IMR-90 (cell line): ENCODE measurements at places on chromosomes 7 and 10. TPM values are rescaled to one million over a fixed set of nuclear protein-coding genes. Genes with fewer than 3 reads are reported as not detected.

DNA sequence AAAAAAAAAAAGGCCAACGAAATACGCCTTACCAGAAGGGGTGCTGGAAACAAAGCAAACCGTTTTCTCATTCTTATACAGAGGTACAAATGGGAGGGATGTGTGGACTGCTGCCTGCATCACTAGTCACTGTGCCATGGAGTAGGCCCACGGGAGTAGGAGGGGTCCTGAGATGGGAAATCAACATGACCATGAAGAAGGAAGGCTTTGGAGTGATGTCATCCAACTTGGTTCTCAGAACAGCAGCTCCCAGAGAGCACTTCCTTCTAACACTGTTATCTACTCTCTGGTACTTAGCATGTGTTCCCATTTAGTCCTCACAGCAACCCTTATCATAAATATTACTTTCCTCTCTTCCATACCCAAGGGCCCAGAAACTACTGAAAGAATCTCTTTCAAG lies 60.0 kb upstream of the LRGUK start:
- no peak for DNase-seq
- no peaks in the 10 kb centered on the region for H3K27me3 ChIP-seq
- H3K4me1 ChIP-seq = no peaks in the 10 kb centered on the region

DNA sequence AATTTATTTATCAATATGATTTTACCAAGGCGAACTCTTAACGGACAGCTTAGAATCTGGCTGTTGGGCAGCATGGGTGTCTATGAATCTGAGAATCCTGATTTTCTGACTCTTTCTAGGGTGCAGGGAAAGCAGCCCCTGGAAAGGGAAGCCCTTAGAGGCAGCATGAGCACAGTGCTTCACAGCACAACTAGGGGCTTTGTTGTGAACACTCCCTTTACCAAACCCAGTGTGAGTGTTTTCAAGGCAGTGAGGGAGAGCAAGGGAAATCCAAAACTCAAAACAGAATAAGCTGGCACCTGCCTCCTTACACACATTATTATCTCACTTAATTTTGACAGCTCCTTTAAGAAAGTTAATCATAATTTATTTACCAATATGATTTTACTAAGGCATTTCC lies 116.3 kb upstream of the CSTF2T start:
- DNase-seq = no peak
- no peaks in the 10 kb centered on the region for H3K36me3 ChIP-seq
- H3K4me3 ChIP-seq = no peak overlapping the region
- no peak overlapping the region for H3K27ac ChIP-seq
- no peaks in the 10 kb centered on the region for H3K27me3 ChIP-seq
- H3K4me1 ChIP-seq = no peaks in the 10 kb centered on the region; the same call in 1 of the 2 replicates

Gene IKZF1
- not detected in 2 replicates for polyA plus RNA-seq

GRCh38 chr10:21030091-21030490 lies 133.0 kb upstream of the NEBL start:
- H3K4me1 ChIP-seq = no peaks in the 10 kb centered on the region
- H3K36me3 ChIP-seq = no peaks in the 10 kb centered on the region
- no peak overlapping the region for H3K27ac ChIP-seq
- H3K27me3 ChIP-seq = no peaks in the 10 kb centered on the region
- no peak for DNase-seq
- no peak overlapping the region for H3K4me3 ChIP-seq

Gene MYOZ1
- polyA plus RNA-seq = 0.27 and 0.29 TPM in 2 replicates

DNA sequence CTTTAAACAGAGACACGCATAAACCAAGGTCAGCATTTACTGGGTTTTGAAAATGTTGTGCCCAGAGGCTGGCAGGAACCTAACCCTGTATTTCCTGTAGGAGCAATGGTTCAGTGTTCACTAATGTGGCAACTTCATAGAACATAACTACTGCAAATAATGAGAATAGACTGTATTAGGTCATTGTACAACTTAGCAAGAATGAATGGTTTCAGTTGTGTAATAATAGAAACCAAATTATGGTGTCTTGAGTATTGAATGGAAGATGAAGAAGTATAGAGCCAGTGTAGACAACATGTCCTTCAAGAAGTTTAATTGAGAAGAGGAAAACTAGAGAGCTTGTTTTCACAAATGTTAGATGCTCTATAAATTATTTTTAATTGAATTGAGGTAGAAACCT lies 172.5 kb downstream of the BUB3 start:
- no peaks in the 10 kb centered on the region for H3K27me3 ChIP-seq
- H3K36me3 ChIP-seq = no peaks in the 10 kb centered on the region
- H3K4me1 ChIP-seq = no peaks in the 10 kb centered on the region
- H3K4me3 ChIP-seq = no peak overlapping the region
- H3K27ac ChIP-seq = no peak overlapping the region

- H3K4me3 ChIP-seq = no peak overlapping the region
- no peaks in the 10 kb centered on the region for H3K36me3 ChIP-seq
- peaks cover 7% of the 10 kb centered on the region; the same call in 1 of the 2 replicates for H3K4me1 ChIP-seq
- no peak for DNase-seq
Measured at GRCh38 chr10:48651839-48652238, 32.8 kb upstream of the WDFY4 start.
